ENCODE measurements at places on chromosomes 7 and 10.
A peak's percentile ranks its signal among the peaks of the same experiment; 100 is the strongest.

GRCh38 chr7:92614660-92615174 lies 24.5 kb upstream of the FAM133B start:
- no peak for DNase-seq

GRCh38 chr10:73406846-73407245 lies 7.0 kb downstream of the ANXA7 start:
- DNase-seq, result no peak

- no peak for DNase-seq
These were observed 139.5 kb downstream of the ALOX5 start for GRCh38 chr10:45513551-45513950.

DNA sequence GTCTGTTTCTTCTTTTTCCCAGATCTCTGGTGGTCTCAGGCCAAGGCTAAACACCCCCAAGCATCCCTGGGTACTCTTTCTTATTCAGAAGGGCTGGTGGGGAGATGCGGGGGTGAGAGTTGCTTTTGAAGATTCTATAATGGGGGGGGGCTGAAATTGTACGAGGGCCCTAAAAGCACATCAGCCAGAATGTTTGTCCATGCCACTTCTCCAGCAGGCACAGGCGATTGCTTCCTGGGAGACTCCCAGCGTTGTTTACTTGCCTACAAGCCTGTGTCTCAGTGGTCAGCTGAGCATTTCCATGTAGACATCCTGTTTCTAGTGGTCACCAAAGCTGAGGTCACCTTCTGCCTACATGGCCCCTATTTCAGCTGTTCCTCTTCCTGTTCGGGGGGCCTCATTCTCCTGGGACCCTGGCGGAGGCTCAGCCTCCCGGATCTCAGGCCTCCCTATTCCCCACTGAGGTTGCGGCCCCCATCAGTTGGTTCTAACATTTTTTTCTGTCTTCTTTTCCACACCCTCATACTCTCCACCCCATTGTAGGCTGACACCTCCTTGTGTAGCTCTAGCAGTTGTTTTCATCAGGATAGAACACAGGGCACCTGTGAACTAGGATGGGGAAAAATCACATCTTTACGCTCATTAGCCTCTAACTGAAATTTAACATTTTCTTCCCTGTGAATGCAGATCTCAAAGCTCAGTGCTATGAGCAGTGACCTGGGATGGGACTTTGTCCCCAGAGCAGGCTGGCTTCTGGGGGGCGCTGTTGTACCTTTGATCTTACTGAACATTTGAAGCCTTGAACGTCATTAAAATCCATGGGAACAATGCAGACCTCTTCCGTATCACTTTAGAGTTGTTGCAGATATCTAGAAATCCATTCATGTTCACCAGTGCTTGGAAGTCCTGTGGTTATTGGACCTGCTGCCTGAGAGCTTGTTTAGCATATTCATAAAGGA lies 286.5 kb downstream of the GLRX3 start:
- DNase-seq, result no peak

GRCh38 chr10:97017474-97017903 lies 168.3 kb downstream of the SLIT1 start:
- DNase-seq, result no peak

DNA sequence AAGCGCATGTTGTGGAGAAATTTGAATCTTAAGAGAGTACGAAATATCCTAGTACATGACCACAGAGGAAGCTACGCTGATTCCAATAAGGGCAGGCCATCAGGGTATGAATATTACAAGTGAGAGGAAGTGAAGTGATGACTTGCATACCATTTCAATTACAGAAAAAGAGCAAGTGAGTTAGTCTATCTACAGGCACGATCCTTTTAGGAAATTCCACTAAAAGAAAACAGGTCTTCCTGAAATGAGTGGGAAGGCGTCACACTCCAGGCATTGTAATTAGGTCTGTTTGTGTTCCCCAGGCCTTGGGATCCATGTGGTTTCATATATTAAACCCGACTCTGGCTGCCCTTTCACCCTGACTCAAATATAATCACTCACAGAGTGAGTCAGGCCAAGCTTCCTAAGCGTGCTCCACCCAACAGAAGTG lies 152.5 kb downstream of the SEMA3A start:
- DNase-seq, result no peak

DNA sequence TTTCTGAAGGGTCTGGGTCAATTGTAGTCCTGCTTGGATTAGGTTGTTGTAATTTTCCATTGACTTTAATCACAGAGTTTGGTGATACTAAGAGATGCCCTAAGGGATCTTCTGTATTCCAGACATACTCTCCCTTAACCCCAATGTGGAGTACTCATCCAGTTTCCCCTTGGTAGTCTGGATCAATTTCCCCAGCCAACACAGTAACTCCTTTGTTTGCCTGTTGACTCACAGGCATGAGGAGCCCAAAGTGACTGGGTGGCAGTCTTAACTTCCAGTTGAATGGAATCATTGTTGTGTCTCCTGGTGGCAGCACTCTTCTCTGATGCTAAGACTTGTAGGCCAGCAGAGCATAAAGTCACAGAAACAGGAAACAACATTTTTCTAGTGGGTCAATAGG lies 41.5 kb upstream of the PIK3CG start:
- no peak for DNase-seq

DNA sequence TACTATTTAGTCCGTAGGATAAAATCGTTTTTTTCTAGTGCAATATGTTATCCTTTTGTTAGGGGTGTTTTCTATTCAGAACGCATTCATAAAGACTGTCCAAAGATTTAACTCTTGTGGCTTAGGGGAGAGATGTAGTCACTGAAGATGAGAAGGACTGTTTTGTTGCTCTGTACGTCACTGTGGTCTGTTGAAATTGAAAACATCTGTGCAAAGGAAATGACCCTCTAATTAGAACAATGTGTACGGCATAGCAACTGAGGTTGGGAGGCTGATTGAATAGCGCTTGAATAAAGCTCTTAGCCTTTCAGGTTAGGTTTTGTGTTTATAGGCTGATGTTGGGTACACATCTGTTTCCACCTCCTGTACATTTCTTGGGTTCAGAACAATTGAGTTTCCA lies 453.4 kb upstream of the AKR1E2 start:
- DNase-seq, result no peak

DNA sequence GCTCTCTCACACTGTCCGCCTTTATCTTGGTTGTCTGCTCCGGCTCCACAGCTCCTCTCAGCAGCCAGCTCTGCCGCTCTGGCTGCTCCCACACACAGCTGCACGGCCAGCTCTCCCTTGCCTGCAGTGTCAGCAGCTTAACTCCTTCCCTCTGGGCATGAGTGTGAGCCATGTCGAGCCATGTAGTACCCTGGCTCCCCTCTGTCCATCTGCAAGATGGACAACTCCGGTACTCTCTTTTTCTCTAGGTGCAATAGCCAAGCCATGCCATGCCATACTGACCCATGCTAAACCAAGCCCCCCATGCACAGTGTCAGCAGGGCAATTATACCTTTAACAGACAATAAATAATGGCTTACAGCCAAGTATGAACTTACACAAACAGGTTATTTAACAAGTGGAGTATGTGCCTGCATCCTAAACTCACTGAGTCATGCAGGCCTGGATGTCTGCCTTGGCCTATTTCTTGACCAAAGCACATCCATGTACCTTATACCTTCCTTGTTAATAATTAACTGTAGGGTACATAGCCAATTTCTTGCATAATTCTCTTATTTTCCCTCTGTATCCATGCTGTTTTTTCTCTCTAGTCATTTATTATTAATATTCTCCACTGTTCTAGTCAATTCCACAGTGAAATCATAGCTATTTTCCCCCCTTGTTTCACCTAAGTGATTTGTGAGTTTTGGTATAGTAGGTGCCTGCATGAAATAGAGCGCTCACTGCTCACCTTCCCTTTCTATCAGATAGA lies 170.9 kb downstream of the CDK14 start:
- DNase-seq, result no peak

DNA sequence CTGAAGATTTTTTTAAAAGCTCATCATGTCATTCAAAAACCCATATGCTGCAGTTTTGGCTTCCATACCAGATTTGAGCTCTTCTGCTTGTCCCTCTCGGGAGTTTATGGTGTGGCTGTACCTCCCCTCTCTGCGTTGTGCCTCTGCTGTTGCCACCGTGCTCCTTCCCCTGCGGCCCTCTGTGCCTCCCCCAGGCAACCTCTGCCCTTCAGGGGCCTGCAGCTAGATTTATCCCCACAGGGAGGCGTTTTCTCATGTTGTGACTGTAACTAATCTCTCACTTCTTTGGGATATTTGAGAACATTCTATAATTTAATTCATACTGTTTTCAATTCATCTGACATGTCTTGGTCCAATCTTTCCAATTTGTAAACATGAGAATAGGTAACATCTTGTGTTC lies 52.7 kb downstream of the TASOR2 start:
- no peak for DNase-seq

DNA sequence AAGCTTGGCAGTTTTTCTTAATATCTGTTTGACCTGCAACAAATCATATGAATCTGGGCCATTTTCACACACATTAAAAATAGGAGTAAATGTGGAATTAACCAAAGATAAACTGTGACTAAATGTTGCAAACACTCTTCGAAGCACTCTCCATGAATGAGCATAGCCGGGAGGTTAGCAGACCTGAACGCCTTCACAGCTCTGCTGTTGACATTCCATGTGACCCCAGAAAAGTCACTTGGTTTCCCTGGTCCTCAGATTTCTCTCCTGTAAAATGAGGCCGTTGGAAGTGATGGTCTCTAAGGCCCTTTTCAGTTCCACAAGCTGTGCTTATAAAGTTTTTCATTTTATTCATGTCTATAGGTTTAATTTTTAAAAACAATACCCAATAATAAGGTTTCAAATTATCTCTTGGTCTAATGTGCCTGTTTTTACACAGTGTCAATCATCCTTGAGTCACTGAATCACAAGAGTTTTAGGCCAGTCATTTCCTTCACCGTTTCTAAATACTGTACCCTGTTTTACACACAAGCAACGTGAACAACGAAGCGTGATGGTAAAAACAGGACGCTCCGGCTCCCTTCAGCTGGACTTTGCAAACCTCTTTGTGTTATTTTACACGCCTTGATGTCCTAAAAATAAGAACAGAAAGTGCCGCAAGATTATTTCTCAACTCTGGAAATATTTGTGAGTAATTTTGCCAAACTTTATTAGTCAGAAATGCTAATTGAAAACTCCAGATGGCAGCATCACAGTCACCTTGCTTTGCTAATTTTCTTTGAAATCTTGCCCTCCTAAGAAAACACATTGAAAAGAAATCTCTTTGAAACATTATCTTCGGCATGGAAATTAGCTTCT lies 38.6 kb upstream of the MET start:
- no peak for DNase-seq

DNA sequence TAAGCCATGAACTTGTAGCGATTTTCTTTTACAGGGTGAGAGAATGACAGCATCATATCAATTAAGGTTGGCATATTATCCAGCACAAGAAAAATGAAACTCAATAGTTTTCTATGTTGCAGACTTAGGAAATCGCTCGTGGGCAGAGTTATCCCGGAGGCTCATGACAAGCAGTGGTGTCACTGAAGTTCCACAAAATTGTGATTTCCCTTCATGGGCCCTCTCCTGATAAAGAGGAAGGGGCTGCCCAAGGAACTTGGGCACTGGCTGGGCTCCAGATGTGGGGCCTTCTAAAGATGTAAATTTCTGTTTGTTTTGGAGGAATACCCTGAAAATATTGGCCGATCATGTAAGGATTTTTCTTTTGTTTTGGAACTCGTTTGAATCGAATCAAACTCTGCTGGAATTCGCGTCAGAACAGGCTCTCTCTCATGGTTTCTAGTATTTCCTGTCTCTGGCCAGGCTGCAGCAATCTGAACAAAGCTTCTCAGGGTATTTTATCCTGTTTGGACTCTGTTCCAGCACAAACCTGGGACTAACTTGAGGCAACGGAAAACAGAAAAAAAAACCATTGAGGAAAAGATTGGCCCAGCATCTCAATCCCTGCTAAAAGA lies 340.6 kb upstream of the NRP1 start:
- DNase-seq, result no peak

- DNase-seq, result no peak
These were observed 32.9 kb upstream of the SMC3 start for GRCh38 chr10:110534571-110534970.

- DNase-seq, result no peak
These were observed 1168.7 kb upstream of the AUTS2 start for GRCh38 chr7:68429411-68430117.

DNA sequence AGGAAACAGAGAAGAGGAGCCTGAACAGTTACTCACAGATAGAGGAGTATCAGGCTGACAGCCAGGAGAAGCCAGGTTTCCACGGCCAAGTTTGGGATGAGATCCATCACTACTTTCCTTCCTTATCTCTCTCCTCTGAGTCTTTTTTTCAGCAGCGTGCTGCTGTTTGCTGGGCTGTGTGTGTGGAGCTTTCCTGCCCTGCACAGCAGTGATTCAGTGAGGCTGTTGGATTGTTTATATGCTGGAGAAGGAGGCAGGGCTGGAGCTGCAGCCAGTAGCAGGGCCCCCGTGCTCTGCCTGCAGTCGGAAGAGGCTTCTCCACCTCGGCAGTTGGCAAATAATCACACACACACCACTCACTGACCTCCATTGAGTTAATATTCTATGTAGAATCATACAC lies at the start of gene CYP3A7:
TSS of gene CYP3A7 (minus strand) at position 210 of the 400 bp plus-strand sequence. CDS start at position 107, 103 bp downstream.
- no peak for DNase-seq

- no peak for DNase-seq
These were observed 718.5 kb downstream of the AUTS2 start for GRCh38 chr7:70316745-70317144.

GRCh38 chr7:31873816-31874597 lies 187.0 kb downstream of the PPP1R17 start:
- DNase-seq, result no peak

- no peak for DNase-seq
These were observed 6.8 kb upstream of the NAT16 start for GRCh38 chr7:101186844-101187428.

GRCh38 chr10:117408436-117409384 lies 33.5 kb upstream of the PDZD8 start:
- no peak for DNase-seq

- DNase-seq, result no peak
These were observed 4.9 kb upstream of the FAM53B start for GRCh38 chr10:124748953-124749645.

DNA sequence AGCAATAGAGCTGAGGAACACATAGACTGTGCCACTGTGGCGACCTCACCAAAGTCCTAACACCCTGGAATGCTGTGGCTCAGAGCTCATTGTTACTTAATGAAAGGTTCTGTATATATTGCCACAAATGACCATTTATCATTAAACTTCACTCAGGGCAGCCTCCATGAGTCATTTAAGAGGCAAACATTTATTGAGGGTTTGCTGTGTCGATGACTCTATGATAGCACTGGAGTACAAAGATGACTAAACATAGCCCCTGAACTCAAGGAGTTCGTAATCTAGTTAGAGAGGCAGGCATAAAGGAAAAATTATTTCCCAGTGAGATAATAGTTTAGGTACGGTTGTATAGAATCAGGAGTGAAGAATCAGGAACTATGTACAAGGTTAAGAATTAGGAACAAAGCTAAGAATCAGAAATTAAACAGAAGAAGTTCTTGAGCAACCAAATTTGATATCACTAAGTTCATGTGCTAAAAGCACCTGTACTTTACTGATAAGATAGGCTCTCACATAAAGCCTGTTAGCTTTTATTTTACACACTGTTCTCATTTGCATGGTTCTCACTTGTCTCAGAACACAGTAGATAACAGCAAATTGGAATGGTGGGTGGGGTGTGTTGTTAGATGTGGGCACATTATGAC lies 7.9 kb downstream of the ENTPD7 start:
- no peak for DNase-seq

GRCh38 chr10:33136271-33136670 lies 178.2 kb upstream of the ITGB1 start:
- DNase-seq, result no peak

- peak; percentile 39 for DNase-seq
These were observed 127.3 kb upstream of the HABP2 start for GRCh38 chr10:113425541-113425951.

- no peak for DNase-seq
These were observed 220.8 kb downstream of the BICC1 start for GRCh38 chr10:58733436-58733835.
